Activated naive CD4-positive, alpha-beta T cell treated with Interleukin-2 at 50 U/mL for 16 hours (primary cell): ENCODE measurements at places on chromosomes 13 and 19.

GRCh38 chr13:106610486-106610885 lies 42.5 kb upstream of the ARGLU1 start:
- DNase-seq = no peak

DNA sequence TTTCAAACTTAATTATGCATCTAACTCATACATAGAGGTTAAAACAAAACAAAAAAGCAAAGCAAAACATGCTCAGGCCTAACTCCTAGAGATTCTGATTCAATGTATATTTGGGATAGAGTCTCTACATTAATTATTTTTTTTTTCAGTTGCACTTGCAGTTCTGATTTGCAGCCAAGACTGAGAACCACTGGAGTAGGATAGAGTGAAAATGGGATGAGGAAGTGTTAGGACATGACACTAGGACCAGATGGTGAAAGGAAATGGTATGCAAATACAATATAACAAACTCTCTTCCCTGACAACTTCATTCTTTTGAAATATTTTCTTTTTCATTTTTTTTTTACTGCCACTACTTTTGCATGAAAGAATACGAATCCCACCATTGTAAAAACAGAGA lies 1.8 kb downstream of the CCDC122 start:
- DNase-seq = no peak

GRCh38 chr13:35530581-35530980 lies 54.1 kb upstream of the MAB21L1 start:
- no peak for DNase-seq

- DNase-seq = no peak
These were observed 79.1 kb downstream of the ABCC4 start for GRCh38 chr13:95221971-95222732.

- no peak for DNase-seq
These were observed 989.7 kb downstream of the EFNB2 start for GRCh38 chr13:105545811-105546210.

DNA sequence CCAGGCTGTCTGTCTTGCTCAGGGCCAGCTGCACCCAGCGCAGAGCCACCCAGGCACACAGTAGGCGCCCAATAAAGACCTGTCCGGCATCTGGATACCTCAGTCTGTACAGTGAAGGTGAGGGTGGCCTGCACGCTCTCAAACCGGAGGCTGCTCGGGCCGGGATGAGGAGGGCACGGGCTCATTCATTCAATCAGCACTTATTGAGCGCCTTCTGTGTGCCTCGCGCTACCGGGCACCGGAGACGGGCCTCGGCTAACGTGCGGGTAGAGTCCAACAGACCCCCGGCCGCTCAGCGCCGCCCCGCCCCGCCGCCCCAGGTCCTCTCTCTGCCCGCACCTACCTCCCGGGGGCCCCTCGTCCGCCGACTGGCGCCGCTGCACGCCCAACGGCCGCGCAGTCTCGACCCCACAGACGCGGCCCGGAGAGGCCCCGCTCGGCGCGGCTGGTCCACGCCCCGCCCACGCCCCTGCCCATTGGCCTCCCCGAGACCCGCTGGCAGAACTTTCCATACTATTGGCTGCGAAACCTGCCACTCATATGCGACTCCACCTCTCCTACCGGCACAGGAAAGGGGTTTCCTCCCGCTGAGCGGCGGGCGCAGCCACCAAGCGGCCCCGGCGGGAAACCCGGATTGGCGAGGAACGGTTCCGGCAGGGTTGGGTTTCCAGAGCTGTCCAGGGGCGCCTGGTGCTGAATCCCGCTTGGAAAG lies at the start of gene SLC39A3:
Gene SLC39A3 (minus strand): TSS at position 416 of the 712 bp plus-strand sequence. CDS start 2,760 bp downstream, outside the sequence.
- peak; percentile 99 for DNase-seq

DNA sequence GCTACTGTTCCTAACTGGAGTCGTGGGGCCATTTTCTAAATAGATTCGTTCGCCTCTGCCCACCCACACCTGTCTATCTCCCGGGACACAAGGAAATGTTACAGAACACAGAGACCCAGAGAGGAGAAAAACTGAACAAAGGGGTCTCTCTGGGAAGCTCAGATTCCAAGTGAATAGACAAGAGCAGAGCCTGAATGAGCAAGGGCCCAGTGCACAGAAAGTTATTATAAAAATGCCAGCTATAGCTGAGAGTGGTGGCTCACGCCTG lies 27.2 kb upstream of the FEM1A start:
- no peak for DNase-seq

GRCh38 chr13:84777316-84777715 lies 895.0 kb upstream of the SLITRK1 start:
- no peak for DNase-seq

GRCh38 chr19:4234142-4234861 lies 5.0 kb downstream of the EBI3 start:
- DNase-seq = no peak

GRCh38 chr19:39321117-39321831 lies 611 bp upstream of the LRFN1 start:
- no peak for DNase-seq

GRCh38 chr13:90302107-90302506 lies 1045.4 kb upstream of the MIR17HG start:
- no peak for DNase-seq

- DNase-seq = no peak
These were observed 166.1 kb downstream of the DCT start for GRCh38 chr13:94313321-94313910.

- DNase-seq = no peak
These were observed 39.1 kb downstream of the TEX26 start for GRCh38 chr13:30971575-30971974.

GRCh38 chr19:23855676-23856075 lies 59.0 kb upstream of the ZNF726 start:
- DNase-seq = no peak

DNA sequence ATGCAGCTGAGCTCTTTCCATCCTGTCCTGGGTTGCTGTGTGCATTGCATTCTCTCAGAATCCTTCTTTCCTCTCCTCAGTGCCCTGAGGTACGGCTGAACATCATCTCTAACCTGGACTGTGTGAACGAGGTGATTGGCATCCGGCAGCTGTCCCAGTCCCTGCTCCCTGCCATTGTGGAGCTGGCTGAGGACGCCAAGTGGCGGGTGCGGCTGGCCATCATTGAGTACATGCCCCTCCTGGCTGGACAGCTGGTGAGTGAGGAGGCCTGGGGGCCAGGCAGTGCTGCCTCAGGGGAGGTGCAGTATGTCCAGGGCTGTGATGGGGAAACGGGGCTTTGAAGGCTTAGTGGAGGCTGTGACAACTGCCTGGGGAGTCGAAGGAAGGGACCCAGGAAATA lies 29.8 kb downstream of the PPP2R1A start:
- DNase-seq = no peak

DNA sequence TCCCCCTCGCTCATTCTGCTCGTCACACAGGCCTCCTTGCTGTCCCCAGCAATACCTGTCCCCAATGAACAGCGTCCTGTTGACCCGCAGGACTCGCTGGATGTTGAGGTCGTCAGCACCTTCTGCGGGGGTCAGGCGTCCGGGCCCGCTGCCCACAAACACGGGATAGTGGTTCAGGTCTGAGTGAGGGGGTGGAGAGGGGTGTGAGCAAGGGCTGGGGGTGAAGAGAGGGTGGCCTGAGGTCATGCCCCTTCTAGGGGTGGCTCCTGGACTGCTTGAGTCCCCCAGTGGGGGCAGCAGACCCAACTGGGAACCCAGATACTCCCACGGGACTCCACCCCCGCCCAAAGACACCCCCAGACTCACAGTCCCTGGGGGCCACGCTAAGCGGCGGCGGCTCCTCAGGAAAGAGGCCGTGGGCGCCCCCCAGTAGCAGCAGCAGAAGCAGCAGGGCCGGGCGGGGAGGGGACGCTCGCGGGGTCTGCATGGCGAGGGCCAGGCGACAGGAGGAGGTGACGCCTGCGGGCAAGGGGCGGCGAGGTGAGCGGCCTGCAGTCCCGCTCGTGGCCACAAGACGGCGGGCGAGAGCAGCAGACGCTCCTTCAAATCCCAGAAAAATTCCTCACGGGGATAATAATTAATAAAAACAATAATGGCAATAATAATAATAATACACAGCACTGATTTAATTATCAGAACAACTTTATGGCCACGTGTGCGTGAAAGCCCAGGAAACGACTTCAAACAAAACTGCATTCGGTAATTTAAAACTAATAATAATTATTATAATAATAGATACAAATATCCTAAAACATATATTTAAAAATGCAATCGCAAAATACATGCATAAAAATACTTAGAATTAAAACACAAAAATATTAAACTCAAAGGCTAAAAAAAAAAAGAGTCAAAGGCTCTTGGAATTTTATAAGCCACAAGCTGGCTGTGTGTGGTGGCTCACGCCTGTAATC lies 1.2 kb downstream of the SEMA6B start:
- DNase-seq = peak; percentile 35

DNA sequence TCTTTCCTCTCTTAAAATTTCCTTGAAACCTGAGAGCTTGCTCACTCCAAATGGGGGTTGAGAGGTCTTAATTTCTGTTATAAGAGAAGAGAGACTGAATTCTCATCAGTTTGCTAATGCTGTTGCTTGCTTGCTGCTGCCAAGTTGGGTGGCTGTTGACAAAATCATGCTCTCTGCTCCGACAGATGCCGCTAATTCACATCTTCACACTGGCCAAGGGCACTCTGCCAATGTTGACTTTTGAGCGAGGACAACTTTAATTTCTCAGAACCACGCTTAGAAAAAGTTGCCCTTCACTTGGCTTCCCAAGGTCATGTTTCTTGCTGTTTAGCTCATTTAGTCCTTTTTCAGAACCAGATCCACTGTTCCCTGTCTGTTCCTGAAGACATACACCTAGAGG lies 402.9 kb downstream of the HS6ST3 start:
- no peak for DNase-seq

DNA sequence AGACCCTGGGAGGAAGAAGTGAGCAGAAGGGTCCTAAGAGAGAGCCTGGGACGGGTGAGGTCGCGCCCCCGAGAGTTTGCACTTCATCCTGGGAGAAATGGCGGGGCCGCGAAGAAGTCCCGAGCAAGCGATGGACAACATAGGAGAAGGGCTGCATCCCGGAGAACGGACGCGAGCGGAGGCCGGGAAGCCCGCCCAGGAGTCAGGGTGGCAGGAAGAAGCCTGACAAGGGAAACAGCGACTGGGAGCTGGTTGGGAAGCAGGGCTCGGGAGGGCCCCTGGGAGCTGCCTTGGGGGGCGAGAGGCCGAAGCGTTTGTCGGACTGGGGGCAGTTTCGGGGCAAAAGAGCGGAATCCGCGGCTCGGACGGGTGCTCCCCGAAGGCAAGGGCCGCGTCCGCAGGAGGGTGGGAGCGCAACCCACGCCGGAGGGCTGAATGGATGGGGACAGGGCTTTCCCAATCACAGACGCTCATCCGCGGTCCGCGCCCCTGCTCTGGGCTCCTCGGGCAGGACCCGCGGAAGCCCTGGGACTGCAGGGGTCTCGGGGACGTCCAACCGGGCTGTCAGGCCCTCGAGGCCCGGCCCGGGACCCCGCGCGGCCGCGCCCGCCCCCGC lies 469 bp downstream of the ABHD17A start:
- no peak for DNase-seq

DNA sequence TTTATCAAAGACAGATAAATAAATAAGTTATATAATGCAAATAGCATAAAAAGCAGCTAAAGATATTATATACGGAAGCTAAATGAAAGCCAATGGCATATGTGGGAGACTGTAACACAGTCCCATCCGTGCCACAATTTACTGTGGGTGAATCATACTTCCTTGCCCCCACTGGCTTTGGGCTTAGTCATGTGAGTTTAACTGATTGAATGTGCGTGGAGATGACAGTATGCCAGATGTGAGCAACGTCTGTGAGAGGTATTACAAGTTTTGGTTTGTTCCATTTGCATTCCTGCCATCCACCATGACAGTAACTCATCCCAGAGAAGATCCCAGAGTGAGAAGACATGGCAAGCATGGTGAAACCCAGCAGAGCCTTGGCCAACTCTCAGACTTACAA lies 340.0 kb downstream of the SUCLA2 start:
- DNase-seq = no peak

DNA sequence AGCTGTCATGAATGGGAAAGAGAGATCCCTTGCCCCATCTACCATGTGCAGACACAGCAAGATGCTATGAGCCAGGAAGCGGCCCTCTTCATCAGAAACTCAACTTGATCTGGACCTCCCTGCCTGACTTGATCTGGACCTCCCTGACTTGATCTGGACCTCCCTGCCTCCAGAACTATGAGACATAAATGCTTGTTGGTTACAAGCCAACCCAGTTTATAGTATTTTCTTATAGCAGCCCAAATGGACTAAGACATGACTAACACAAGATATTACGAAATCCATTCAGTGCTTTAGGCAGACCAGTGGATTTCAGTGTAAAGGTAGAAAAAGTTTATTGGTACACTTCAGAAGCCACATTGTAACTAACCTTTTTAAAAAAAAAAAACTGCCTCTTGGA lies 15.6 kb downstream of the PCID2 start:
- DNase-seq = no peak

DNA sequence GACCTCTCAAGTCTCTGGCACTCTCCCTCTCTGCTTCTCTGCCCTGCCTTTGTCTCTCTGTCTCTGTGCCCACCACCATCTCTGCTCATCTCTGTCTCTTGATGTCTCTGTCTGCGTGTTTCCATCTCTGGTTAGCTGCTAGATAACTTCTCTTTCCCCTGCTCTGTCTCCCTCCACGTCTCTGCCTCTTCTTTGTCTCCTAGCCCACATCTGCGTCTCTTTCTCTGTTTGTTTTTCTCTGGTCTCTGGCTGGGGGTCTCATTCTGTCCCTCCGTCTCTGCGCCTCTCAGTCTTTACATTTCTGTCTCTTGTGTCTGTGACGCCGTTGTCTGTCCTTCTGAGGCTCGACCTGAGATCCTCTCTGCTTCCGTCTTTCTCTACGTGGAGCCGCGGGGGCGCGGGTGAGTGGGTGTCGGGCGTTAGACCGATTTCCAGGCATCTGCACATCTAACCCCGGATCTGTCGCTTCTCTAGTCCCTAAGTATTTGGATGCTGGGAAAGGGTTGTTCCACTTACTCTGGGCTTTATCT lies 386 bp downstream of the GIPR start:
- peak; percentile 51 for DNase-seq

DNA sequence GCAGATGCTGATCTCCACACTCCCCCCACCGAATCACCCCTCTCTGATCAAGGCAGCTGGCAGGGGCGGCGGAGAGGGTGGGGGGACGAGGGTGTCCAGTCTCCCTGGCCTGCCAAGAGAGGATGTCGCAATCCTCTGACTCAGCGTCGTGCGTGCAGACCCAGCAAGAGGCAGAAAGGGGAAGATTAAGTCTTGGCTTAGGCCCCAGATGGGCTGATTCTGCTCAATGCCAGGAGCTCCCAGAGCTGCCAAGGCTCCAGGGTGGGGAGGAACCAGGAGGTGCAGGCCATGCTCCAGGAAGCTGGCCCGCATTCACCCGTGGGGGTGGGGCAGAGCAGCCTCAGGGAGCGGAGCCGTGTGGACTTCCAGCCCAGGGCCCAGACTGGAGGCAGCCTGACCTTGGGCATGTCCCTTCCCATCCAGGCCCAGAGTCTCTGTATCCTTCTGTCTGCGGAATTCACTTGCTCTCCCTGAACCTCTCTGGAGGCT lies 6.6 kb upstream of the BCL3 start:
- no peak for DNase-seq

GRCh38 chr13:33728271-33729037 lies 89.5 kb upstream of the RFC3 start:
- no peak for DNase-seq

- DNase-seq = no peak
These were observed 134.6 kb downstream of the DPF1 start for GRCh38 chr19:38089440-38089839.
